Fibroblast of villous mesenchyme (primary cell): ENCODE measurements at places on chromosomes 16 and 17.

- DNase-seq: no peak
Measured at GRCh38 chr16:59907611-59908010, 1173.5 kb upstream of the GOT2 start.

GRCh38 chr17:12634789-12635414 is 30.8 kb upstream of the MYOCD start:
- peak; percentile 19 for DNase-seq

DNA sequence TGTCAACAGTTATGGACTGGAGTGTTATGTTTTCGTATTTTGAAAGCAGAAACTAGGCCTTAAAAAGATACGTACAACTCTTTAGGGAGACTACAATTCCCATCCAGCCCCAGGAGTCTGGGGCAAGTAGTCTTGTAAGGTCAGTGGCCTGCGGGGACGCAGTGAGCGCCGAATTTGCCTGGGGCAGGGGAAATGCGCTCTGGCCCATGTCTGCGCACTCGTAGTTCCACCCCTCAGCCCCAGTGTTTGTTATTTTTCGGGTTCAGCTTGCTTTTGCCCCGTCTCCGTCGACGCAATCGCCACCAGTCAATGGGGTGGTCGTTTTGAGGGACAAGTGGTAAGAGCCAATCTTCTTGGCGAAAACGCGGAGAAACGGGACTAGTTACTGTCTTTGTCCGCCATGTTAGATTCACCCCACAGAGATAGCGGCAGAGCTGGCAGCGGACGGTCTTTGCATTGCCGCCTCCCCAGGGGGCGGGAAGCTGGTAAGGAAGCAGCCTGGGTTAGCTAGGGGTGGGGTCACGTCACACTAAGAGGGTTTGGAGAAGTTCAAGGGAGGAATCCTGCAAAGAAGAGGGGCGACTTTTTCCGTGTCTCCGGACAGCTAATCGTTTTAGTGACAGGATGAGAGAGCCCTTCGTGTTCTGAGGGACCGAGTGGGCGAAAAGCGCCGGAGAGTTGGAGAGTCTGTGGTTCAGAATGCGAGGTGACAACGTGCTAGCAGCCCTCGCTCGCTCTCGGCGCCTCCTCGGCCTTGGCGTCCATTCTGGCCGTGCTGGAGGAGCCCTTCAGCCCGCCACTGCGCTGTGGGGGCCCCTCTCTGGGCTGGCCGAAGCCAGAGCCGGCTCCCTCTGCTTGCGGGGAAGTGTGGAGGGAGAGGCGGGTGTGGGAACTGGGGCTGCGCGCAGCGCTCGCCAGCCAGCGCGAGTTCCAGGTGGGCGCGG is 1.1 kb upstream of the BRCA1 start:
- peak; percentile 37 for DNase-seq

GRCh38 chr17:74807925-74808324 is 31.8 kb upstream of the NAT9 start:
- DNase-seq: no peak

DNA sequence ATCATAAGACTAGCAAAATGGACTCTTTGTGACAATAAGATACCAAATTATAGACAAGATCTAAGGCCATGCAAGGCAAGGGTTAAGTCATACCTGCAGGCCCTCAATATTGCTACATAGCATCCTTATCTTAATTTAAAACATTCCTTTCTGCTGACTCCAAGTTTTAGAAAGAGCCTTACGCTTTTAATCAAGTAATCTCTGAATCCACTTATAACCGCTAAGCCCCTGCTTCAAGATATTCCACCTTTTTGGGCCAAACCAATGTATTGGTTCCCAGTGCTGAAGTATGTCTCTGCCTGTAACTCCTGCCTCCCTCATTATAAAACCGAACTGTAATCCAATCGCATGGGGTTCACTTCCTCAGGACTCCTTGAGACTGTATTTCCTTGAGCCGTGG is 255.4 kb downstream of the PHKB start:
- DNase-seq: peak; percentile 29

- DNase-seq: no peak
Measured at GRCh38 chr16:85159179-85159980, 47.1 kb upstream of the CIBAR2 start.
